ENCODE measurements at places on chromosomes 2 and 18.
A peak's percentile ranks its signal among the peaks of the same experiment; 100 is the strongest.

DNA sequence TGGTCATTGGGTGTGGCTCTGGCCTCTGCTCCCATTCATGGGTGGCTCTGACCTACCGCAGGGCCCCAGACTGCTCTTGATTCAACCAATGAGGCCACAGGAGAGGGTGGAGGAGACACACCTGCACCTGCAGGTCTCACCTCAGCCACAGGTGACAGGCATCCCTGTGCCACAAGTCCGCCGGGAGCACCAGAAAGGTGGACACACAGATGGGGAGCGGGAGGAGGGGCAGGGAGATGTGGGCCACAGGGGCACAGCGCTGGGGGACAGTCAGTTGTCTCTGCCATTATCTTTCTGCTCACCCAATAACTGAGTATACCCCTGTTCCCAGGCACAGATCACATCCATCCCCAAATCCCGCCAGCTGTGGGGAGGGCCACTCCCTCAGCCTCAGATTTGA lies 189.1 kb upstream of the SALL3 start:
- no peak for DNase-seq

DNA sequence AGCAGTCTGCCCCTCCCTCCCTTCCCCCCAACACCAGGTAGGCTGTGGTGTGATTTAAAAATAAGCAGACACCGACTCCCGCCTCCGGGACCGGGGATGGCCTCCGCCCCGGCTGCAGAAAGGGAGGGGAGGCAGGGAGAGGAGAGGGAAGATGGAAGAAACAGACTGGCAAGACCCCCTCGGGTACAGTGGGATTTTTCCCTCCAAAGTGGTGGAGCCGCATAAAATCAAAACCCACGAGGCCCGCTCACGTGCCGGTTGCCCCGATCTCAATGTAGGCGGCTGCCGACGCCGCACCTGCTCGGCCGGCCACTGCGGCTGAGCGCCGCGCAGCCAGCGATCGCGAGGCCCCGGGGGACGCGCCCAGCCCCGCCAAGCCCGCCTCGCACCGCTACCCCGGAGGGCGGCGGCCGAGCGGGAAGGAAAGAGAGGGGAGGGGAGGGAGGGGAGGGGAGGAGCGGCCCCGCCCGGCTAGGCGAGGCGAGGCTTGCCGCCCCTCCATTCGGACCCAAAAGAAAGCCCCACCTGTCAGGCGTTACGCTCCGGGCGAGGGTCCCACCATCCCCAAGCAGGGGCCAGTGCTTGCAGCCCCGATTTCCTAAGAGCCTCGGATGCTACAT lies 811 bp downstream of the ADD2 start:
- no peak for DNase-seq

- DNase-seq: peak; percentile 5
Observed at GRCh38 chr2:239106314-239106908, 258.5 kb downstream of the TWIST2 start.

DNA sequence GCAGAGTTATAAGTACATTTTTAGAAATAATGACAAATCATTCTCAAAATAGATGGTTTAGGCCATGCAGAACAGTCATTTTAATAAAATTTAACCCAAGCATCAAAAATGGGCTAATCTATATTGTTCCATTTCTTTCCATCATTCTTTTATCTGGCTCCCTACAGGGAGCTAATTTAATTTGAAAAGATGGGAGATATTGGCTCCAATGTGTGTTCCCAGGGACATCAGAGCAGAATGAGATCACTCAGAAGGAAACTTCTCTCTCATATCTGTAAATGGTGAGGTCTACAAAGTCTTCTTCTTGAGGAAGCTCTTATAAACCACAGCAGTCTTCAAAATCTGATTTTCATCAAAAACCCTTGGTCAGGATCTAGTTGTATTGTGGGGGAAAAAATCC lies 119.4 kb upstream of the RAB6C start:
- no peak for DNase-seq

GRCh38 chr18:72674710-72675109 lies 130.6 kb upstream of the CBLN2 start:
- peak; percentile 52 for DNase-seq

DNA sequence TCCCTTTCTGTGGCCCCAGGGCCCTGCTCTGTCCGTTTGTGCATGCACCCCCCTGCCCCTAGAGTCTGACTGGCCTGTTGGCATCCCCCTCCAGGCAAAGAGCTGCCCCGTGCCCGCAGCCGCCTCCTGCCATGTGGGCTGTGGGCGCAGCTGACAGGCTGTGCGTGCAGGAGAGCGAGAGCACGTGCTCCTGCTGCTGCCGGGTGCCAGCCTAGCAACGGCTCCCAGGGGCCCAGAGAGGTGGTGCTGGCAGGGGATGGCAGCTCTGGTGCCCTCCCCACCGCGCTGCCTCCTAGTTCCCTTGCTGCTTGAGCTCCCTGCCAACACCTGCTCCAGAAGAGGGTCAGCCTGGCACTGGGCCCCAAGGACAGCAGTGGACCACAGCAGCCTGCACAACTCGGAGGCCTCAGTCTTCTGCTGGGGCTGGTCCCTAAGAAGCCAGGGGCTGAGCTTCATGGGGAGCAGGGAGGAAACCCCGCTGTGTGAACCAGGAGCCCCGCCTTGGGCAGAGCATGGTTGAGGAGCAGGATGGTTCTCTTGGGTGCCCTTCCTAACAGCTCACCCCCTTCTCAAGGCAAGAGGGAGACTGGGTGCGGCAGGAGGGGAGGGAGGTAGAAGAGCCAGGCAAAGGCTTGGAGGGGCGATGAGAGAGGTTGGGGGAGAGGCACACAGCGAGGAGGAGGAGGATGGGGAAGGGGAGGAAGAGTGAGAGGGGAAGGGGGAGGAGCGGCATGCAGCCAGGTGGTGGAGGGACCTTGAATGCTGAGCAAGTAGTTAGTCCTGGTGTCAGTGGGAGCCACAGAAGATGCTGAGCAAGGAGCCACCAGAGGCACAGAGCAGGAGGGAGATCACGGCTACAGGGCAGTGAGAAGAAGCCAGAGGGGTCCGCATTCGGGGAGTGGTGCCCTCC lies 23.8 kb upstream of the PTMA start:
- DNase-seq: peak; percentile 13

Data from NCI-H524 treated with DMSO at 0.1 percent for 48 hours (cell line).